ENCODE measurements at places on chromosomes 16 and 17.

GRCh38 chr16:88034770-88035169 lies 83.5 kb downstream of the BANP start:
- DNase-seq = no peak

DNA sequence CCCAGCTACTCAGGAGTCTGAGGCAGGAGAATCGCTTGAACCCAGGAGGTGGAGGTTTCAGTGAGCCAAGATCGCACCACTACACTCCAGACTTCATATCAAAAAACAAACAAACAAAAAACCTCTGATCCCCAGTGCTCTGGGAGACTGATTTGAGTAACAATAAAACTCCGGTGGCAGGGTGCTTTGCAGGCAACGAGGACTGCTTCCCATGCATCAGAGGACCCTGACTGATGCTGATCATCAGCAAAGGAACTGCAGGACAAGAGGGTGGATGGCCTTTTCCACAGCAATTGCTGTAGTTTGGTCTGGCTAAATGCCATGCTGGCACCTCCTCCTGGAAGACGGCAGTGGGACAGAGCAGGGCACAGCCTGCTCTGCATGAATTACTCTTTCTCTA lies 6.4 kb upstream of the SLC39A11 start:
- no peak for DNase-seq

DNA sequence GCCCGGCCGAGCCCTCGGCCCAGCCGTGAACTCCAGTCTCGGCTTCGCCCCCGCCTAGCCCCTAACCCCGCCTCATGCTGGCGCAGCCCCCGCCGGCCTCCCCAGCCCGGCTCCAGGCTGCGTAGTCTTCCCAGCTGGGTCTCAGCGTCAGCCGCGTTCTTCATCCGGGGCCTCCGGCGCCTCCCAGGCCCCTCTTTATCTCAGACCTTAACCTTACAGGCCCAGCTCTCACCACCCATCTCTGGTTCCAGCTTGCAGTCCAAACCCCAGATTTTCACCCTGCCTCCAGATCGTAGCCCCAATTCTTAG lies at the start of gene PROCA1:
Gene PROCA1, minus strand, starts transcription at position 166 of the 309 bp plus-strand sequence. CDS start 228 bp downstream, outside the sequence.
- DNase-seq = no peak

DNA sequence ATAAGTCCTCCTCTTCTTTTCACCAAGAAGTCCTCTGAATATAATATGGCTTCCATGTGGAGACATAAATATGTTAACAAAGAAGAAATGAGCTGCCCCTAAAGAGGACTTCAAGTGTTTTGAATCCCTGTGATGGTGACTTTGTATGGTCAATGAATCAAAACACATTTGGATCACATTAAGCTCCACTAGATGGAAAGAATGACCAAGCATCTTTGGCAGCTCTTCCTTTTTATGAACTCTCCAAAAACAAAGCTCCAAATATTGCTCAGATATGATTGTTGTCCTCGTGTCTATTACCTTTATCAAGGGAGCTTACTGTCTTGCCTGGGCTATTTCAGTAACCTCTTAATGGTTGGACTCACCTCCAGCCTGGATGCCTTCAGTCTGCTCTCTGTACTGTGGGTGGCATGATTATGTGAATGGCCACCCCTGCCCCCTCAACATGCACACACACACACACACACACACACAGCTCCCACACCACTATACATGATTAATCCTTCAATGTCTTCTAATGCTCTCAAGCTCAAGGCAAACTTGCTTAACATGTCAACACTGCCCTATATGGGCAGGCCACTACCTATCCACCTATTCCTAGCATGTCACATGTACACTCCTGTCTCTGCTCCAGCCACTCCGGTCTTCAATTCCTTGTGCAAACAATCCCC lies 346.6 kb upstream of the SALL1 start:
- no peak for DNase-seq
